ENCODE measurements at places on chromosomes 16 and 17. TPM values are rescaled to one million over a fixed set of nuclear protein-coding genes. Genes with fewer than 3 reads are reported as not detected.

Gene ABCA9
- total RNA-seq, result 0.71 TPM

Gene PRSS27
- total RNA-seq, result 1.9 TPM

Gene KCNAB3
- total RNA-seq, result 0.21 TPM

Gene TOP3A
- total RNA-seq, result 19.1 TPM

Gene ELMO3
- total RNA-seq, result 21.9 TPM

Gene PPP1R1B
- not detected for total RNA-seq

Gene CIITA
- 0.64 TPM for total RNA-seq

Gene MYH2
- not detected for total RNA-seq

Gene NPIPA2
- total RNA-seq, result 1.1 TPM

Gene LRRC37A
- 1.4 TPM for total RNA-seq

Gene HOXB1
- total RNA-seq, result not detected

All from nasal cavity respiratory epithelium epithelial cell of viscerocranial mucosa (primary cell).